ENCODE measurements at places on chromosomes 11 and 22. TPM values are rescaled to one million over a fixed set of nuclear protein-coding genes. Genes with fewer than 3 reads are reported as not detected.
A peak's percentile ranks its signal among the peaks of the same experiment; 100 is the strongest.

The SLC6A5 gene
- not detected for total RNA-seq

DNA sequence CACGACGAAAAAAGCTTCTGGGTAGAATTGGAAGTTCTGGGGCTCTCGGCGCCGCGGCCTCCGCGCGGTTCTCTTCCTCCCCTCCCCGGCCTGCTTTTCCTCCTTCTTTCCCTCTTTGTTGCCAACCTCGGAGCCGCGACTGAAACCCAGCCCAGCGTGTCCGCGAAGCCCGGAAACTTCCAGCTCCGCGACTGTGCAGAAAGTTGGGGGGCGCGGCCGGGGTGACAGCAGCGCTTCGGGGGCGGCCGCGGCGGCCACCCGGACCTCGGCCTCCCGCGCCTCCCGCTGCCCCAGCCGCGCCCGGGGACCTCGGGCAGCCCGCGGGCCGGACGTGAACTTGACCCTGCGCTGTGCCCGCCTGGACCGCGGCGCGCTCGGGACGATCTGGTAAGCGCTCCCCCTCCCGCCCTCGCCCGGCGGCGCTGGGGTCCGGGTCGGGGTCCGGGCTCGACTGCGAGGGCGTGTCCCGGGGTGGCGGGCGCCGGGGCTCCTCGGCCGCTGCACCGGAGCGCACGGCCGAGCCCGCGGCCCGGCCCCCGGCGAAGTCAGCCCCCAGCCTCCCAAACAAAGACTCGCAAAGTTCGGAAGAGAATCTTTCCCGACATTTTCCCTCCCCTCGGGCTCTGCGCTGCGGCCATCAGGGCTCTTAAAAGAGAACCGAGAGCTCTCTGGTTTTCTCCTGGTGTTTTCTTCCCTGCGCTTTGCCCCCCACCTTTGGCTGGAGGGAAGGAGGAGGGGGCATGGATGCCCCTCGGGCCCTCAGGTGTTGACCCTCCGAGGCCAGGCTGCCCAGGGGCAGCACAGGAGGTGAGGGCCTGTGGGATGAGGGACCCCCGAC lies 67.9 kb upstream of the WNT7B start:
- DNase-seq = no peak

The OR51E2 gene
- not detected for total RNA-seq

DNA sequence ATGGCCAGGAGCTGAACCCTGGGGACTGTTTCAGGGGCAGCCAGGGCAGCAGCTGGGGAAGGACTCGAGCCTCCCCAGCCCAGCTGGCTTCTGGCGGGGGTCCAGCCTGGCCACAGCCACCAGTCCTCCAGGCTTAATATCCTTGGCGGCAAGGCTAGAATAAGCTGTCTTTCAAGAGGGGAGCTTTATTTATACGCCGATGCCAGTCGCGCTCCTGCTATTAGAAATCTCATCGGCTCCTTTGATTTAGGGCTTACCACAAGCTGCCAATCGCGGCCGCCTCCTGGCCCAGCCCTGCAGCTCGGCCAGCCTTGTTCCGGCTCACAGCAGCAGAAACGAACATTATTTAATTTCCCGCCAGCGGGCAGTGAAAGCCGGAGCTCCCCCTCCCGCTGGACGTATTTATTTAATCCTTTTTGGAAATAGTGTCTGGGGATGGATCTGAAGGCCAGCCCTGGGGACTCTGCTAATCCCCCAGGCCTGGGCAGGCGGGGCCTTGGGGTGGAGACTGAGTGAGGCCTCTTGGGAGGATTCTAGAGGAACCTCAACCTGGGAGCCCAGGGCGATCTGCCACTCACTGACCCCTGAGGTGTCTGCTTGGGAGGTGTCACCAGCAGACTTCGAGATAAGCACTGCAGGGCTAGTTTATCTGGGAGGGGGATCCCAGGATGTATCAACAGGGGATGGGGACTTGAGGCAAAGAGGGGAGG lies 363.1 kb downstream of the MN1 start:
- peak; percentile 2 for DNase-seq

All from G401 (cell line).